Endothelial cell of umbilical vein (primary cell): ENCODE measurements at places on chromosomes 11 and 22. TPM values are rescaled to one million over a fixed set of nuclear protein-coding genes. Genes with fewer than 3 reads are reported as not detected.

HNRNPUL2 gene
- total RNA-seq = 53.4 and 56.2 TPM in 2 replicates

SCGB2A2 gene
- not detected in 2 replicates for total RNA-seq

VWCE gene
- total RNA-seq = 14.4 and 14.8 TPM in 2 replicates

GAL3ST3 gene
- total RNA-seq = not detected in 2 replicates

TBX10 gene
- not detected in 2 replicates for total RNA-seq

DERL3 gene
- 2.4 and 3.4 TPM in 2 replicates for total RNA-seq

RPS6KA4 gene
- 41.8 and 44.1 TPM in 2 replicates for total RNA-seq

- no peak for DNase-seq
Observed at GRCh38 chr22:30114361-30114760, 34.1 kb downstream of the HORMAD2 start.

GRCh38 chr11:64227405-64227956, 1.4 kb downstream of the NUDT22 start:
- no peak for DNase-seq

- no peak for DNase-seq
Observed at GRCh38 chr11:16881074-16881709, 133.0 kb downstream of the PLEKHA7 start.

DNA sequence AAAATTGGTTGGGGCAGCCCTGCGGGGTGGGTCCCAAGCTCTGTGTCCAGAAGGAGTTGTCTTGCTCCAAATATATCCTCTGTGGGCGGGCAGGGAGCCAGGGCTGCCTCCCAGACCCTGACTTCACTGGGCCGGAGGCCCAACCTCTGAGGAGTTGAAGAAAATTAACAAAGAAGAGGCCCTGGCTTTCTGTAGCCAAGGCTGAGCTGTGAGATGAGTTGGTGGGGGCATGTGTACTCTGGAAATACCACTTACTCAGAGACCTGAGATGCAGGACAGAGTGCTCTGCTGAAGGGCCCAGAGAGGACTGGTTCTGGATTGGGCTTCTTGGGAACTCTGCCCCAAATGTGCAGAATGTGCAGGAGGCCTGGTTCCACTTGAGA, 96.3 kb downstream of the SWAP70 start:
- no peak for DNase-seq

- no peak for DNase-seq
Observed at GRCh38 chr11:128428935-128429334, 158.4 kb downstream of the ETS1 start.

GRCh38 chr11:48041877-48042695, 61.7 kb downstream of the PTPRJ start:
- DNase-seq = no peak

DNA sequence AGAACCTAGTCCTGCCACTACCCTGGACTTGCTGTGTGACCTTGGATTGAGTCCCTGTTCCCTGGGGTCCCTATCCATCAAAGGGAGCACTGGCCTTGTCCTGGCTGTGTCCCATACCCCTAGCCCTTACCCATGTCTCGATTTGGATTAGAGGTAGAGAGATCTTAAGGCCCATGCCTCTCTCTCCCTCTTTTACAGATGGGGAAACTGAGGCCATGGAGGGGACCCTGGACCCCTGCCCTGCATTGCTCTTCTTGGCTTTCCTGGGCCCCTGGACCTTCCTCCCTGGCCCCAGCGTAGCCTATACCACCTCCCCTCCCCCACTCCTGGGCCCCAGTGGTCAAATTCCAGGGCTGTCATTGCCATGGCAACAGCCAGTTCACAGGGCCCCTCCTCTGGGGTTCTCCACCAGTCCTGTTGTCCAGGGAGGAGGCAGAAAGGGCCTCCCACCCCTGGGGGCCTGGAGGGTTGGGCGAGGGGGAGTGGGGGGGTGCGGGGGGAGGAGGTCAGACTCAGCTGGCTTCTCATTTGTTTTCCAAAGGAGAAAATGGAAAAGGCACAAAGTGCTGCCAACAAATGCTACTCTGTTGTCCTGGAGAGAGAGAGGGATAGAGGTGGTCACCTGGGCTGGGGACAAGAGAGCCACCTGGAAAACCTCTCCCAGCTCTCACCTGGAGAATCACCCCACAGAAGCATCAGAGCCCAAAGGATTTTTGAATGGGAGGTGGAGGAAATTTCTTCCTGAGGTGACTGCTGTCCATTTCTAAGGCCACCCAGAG, 23.3 kb downstream of the ARHGEF17 start:
- DNase-seq = no peak

DNA sequence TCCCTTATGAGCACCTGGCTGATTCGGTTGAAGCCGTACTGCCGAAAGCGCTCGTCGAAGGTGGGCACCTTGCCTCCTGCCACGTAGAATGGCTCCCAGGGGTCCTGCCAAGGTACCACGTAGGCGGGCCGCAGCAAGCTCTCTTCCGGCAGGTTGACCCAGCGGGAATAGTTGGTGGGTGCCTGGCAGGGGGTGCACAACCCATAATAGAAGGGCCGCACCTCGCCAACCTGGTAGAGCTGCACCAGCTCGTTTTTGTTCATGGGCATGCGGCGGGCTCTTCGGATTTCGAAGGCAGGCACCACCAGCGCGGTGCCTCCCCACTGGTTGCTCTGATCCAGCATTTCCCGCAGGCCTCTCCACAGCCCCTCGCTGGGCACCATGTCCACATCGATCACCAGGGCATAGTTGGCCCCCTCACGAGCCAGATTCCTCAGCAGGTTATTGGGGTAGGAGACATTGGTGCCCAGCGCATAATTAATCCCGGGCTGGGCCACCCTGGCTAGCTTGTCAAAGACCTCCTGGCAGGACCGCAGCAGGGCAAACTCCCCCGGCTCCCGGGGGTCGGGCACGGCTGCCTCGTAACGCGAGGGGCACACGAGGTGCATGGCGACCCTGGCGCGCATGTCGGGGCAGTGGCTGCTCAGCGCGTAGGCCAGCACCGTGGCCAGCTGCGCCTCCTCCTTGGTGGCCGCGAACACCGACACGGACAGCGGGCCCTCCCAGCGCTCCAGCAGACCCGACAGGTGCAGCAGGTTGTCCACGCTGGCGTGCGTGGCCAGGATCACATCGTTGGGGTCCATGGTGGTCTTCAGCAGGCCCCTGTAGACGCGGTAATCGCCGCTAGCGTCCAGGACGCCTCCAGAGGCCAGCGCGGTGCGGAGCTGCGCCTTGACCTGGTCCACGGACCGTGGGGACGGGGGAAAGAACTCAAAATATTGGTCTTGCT, 679 bp downstream of the B4GAT1 start:
- no peak for DNase-seq

DNA sequence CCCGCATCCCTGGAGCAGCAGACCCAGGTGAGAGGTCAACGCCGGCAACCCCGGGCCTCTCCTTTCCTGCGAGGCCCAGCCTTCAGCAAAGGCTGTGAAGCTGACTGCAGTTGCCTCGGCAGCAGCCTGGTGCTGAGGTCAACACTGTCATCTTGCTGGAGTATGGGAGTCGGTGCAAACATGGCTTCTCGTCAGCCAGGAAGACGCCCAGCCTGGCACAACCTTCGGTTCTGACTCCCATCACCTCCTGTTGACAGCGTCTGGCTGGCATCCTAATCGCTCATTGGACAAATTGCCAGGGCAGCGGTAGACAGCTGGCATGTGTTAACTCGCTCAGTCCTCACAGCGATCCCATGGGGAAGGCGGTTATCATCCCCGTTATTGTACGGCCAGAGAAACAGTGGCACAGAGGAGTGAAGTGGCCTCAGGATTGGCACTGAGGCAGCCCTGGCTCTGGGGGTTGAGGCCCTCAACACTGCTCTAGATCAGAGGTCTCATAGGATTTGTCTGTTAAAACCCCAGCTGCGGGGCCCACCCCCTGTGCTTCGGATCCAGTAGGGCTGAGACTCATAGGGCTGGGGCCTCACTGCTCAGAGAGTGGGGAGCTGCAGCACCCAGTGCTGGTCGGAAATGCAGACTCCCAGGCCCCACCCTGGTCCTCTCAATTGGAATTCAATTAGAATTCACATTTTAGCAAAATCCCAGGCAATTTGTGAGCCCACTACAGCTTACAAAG, 39.3 kb upstream of the TP53I11 start:
- no peak for DNase-seq

GRCh38 chr22:27603800-27604144, 197.8 kb downstream of the MN1 start:
- DNase-seq = peak; percentile 69

GRCh38 chr11:69485337-69486041, 4.0 kb downstream of the LINC01488 start:
- DNase-seq = no peak

DNA sequence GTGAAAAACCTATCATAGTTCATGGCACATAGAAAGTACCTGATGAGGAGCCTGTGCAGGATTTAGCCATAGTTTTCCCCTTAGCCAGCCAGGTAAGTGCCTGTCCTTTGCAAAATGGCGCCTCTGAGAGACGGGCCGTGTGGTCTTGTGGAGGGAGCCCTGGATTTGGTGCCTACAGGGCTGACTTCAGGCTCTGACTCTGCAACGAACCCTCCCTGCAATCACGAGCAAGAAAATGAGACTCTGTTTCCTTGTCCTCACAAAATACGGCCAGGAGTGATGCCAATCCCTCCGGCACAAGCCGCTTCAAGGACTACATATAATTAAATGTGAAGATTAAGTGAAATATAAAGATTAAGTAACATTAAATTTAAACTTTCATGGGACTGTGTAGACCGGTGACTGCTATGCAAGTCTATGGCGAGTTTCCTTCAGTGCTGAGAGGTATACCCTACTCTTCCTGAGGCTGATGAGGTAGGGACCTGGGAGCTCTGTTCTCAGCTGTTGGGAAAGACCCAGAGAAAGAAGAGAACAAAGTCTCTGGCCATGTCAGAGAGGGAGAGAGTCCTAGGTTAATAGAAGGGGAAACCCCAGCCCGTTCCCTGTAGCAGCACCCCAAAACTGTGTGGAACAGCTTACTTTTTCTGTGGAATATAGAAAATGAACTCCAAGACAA, 6.1 kb upstream of the CXCR5 start:
- no peak for DNase-seq

DNA sequence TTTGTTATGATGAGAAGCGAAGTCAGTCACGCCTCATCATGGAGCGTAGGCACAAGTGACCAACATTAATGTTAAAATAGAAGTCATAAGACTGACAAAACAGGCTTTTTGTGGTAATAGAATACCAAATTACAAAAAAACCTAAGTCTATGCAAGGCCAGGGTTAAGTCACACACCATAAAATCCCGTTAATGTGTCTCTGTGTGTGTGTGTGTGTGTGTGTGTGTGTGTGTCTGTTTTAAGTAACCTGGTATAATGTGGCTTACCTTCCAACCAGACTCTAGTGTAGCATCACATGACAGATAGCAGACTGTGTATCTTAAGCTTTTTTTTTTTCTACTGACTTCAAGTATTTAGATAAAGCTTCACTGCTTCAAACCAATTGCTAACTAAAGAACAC, 38.0 kb downstream of the C11orf71 start:
- DNase-seq = no peak

- DNase-seq = no peak
Observed at GRCh38 chr11:118872403-118872821, 11.3 kb upstream of the CXCR5 start.

- peak; percentile 61 for DNase-seq
Observed at GRCh38 chr22:40176921-40177737, 596 bp upstream of the TNRC6B start.
